ENCODE measurements at places on chromosomes 5 and 9.
A peak's percentile ranks its signal among the peaks of the same experiment; 100 is the strongest.

DNA sequence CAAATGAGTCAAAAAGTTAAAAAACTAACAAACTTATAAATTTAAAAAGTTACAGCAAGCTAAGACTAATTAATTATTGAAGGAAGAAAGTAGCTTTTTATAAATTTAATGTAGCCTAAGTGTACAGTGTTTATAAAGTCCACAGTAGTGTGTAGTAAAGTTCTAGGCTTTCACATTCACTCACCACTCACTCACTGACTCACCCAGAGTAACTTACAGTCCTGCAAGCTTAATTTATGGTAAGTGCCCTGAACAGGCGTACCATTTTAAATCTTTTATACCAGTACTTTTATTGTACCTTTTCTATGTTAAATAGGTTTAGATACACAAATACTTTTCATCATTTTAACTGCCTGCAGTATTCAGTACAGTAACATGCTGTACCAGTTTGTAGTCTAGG lies 80.0 kb upstream of the C9orf72 start:
- no peak for DNase-seq

DNA sequence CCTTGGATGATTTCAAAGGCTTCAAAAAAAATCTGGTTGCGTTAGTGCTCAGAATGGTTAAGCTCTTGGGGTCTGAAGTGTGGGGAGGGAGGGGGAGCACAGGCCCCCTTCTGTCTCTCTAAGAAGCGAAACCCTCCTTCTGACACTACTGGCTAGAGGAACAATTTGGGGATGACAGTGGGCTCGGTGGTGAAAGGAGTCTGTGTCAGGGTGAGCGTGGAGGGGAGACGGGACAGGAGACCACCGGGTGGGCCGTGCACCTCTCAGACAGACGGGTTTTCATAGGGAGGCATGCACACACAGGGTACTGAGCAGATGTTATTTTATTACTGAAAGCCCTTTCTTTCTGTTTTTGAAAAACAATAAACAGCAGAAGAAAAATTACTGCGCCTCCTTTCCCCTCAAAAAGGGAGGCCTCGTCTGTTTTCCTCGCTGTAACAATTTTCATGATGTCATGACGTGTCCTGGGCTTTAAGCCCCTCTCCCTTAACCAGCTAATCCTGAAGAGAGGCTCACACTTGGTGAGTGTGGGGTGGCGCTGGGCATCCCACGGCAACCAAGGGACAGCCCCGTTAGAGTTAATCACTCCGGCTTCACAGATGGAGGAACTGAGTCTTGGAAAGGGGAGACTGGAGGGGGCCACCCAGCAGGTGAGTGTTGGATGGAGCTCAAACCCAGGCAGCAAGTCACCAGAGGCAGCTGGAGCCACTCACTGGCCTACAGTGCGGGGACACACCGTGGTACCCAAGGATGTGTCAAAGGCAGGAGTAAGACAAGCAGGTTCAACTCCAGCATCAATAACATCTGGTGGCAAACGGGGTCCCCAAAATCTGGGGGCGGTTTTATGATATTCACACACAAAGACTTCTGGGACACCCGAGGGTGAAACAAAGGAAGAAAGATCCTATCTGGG lies 53.4 kb downstream of the PTCH1 start:
- peak; percentile 25 for DNase-seq

GRCh38 chr9:79129865-79130480 lies 441.8 kb upstream of the TLE4 start:
- peak; percentile 49 for DNase-seq

DNA sequence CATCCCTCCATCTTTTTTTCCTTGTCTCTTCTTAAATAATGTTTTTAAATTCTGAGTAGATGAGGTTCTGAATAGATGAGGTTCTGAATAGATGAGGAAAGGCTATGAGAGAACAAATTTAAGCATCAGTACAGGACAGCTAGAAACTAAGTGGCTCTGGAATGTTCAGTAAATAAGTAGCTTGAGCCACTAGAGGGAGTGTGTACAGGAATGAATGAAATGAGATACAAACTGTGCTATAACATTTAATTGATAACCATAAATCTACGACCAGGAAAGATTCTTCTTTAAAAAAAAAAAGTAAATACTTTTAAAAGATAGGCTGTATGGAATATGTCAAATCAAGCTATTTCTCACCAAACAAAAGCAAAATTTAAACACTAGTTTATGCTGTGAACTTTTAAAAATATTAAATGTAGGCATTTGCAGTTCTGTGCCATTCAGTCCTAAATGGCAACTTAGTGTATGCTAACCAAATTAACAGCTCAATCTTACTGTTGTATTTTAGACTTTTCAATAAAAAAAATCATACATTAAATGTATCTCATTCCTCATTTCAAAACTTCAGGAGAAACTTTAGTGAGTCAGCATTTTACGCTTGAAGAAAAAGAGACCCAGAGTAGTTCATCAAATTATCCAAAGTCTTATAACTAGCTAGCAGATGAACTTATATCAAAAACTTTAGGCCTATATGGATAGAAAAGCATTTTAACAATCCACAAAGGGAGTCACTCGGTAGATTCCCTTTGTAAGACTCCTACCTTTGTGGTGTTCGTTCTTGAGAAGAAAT lies 70.4 kb upstream of the SNX2 start:
- DNase-seq, result no peak

DNA sequence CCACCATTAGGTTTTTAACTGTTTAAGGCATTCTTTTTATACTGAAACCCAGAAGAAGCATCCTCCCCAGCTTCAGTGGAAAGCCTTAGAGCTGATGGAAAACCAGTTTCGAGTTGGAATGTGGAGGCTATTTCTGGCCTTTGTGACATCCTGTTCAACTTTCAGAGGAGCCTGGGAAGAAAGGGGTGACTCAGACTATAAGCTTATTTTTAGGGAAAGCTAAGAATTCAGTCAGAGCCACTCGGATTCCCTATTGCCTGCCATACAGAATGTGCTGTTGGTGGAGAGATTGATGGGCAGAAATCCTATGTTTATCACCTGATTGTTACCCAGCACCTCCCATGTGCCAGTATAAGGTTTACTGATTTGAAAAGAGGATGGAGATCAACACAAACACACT lies 19.8 kb downstream of the PALM2AKAP2 start:
- no peak for DNase-seq

DNA sequence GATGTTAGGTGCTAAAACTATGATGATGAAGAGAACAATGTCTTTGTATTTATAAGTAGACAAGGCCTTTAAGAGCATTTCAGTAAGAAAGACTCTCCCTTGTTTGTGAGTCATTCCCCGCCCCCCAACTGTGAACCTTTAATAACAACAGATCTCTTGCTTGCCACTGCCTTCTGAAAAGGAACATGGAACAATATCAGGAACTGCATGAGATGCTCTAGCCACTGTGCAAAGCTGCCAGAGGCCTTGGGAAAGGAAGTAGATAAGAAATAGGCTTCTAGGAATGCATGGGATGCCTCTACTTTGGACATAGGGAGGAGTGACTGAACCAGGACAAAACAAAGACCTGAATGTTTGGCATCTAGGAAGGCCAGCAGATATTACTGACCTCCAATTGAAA lies 296.1 kb upstream of the MPDZ start:
- no peak for DNase-seq

GRCh38 chr9:110537841-110538646 lies 41.5 kb downstream of the SVEP1 start:
- DNase-seq, result no peak

DNA sequence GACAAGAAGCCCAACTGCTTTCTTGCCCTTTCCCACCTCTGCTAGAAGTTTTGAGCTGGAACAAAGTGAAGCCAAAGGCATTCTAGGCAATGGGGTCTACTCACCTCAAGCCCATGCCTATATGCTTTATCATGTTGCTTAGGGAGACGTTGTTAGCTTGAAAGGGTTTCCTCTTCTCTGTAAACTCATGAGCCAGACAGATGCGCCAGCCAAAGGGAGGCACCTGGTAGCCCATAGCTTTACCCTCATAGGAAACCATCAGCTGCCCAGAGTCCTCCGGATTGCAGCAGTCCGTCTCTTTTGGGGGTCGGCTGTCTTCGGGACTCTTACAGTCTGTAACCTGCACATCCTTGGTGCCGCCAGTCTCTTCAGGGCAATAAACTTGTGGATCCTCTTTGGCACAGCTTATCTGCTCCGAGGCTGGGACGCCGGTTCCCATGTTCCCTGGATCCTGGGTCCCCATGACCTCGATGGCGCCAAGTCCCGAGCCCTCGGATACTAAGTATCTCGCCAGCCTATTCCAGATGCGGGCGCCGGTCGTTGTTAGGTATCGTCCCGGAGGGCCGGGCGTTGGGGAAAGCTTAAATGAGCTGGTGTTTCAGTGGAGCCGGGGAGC lies 678 bp downstream of the GBA2 start:
- peak; percentile 46 for DNase-seq

DNA sequence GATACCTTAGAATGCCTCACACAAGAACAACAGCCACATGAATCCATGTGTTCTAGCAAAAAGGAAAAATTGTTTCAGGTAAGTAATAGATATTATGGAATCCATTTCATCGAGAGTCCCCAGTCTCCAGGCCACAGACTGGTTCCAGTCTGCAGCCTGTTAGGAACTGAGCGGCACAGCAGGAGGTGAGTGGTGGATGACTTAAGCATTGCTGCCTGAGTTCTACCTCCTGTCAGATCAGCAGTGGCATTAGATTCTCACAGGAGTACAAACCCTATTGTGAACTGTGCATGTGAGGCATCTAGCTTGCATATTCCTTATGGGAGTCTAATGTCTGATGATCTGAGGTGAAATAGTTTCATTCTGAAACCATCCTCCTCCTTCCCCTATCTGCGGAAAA lies 207.0 kb downstream of the CSNK1G3 start:
- no peak for DNase-seq

- no peak for DNase-seq
Observed at GRCh38 chr9:33393581-33393980, 8.8 kb downstream of the AQP7 start.

GRCh38 chr9:23644326-23644725 lies 181.7 kb downstream of the ELAVL2 start:
- DNase-seq, result no peak

DNA sequence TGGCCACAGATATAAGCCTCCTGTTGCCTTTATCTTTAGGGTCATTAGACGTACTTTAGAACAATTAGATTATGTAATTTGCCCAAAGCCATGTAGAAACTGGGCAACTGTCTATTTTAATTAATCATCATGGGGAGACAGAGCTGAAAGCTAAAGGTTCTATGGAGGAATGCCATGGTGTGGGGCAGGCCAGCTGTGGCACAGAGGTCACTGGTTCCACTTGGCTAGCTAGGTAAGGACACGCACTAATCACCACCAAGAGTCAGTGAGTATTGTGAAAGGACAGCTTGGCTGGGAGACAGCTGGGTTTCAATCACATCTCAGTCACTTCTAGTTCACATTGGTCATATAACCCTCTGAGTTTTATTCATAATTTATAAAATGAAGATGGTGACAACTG lies 81.7 kb downstream of the HMHB1 start:
- DNase-seq, result no peak

- no peak for DNase-seq
Observed at GRCh38 chr5:150139334-150139733, 16.3 kb downstream of the PDGFRB start.

DNA sequence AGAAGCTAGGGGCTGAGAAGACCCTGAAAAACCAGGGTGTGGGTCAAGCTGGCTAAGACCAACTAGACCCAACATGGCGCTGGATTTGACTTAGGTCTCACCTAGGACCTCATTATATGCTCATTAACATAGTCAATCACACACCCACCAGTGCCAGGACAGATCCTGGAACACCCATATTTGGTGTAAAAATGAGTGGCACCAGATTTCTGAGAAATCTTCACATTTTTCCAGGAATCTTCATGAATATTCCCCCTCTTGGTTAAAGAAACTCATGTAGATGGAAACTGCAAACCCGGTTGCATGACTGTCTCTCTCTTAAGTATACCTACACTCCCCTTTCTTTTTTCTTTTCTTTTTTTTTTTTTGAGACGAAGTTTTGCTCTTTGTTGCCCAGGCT lies 17.9 kb upstream of the RAB14 start:
- no peak for DNase-seq

GRCh38 chr5:74638544-74638969 lies 2.0 kb downstream of the ENC1 start:
- DNase-seq, result no peak

DNA sequence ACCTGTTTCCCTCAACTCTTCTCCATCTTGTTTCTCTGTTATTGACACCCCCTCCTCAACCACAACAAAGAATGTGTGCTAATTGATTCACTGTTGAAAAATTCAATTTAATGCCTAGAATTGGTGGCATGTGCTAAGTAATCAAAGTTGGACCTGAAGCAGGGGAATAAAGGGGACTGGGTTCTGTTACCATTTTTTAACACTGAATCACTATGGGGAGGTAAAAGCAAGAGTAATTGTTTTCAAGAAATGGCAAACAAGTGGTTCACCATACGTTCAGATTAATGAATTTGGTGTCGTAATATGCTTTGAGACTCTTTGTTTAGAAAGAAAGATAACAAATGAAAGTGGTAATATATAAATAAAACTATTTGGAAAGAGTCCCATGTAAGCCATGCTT lies 17.0 kb upstream of the SSBP2 start:
- DNase-seq, result no peak

- no peak for DNase-seq
Observed at GRCh38 chr9:106953174-106953573, 90.2 kb downstream of the ZNF462 start.

- no peak for DNase-seq
Observed at GRCh38 chr9:114221706-114222465, 66.5 kb downstream of the COL27A1 start.

DNA sequence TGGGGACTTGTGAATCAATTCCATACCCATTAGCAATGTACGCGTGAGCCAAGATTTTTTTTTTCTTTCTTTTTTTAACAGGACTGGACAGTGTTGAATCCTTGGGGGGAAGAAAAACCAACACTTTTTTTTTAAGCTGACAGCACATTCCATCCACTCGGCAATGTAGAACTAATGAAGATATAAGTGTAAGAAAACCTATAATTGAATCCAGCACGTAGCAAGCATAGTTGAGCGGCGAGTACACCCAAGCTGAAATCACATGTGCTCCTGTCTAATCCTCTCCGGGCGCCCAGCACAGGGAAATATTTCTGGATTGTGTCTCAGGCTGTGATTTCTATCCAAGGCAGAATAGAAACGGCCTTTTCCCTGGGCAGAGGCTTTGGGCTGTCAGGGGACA lies 118.2 kb downstream of the BOD1 start:
- no peak for DNase-seq

- DNase-seq, result no peak
Observed at GRCh38 chr5:108730617-108731340, 16.9 kb upstream of the FER start.

GRCh38 chr5:3613726-3614125 lies 18.1 kb downstream of the IRX1 start:
- DNase-seq, result no peak

GRCh38 chr5:151509231-151509630 lies 61.8 kb downstream of the SLC36A1 start:
- DNase-seq, result no peak

GRCh38 chr5:7437836-7438235 lies 41.9 kb downstream of the ADCY2 start:
- DNase-seq, result no peak
